ENCODE measurements at places on chromosomes 7 and 10.
A peak's percentile ranks its signal among the peaks of the same experiment; 100 is the strongest.

GRCh38 chr10:25842146-25842545 is 91.9 kb upstream of the MYO3A start:
- no peak for DNase-seq

DNA sequence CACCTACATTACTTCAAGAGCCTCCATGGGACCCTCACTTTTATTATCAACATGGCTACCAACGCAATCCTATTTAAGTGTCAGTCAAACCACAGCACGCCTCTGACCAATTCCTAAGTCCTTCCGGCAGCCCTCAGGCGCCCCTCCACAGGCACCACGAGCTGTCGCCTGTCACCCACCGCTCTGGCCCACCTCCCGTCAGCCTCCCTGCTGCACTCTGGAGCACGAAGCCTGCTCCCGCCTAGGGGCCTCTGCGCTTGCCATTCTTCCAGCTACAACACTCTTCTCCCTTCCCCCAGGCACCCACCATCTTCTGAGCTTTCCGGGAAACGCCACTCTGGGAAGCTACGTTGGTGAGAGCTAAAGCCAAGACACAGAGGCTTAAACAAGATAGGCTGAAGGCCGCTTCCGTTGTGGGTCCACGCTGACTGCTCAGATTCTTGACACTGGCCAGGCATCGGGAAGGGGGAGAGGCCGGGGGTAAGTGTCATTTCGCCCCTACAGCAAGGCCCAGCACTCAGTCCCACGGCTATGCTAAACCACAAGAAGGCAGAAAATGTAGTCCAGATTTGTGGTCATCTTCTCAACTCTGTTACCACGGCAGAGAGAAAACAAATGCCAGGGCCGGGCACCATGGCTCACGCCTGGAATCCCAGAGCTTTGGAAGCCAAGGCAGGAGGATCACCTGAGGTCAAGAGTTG is 56.7 kb downstream of the GNA12 start:
- no peak for DNase-seq

GRCh38 chr7:140230516-140230860 is 53.7 kb upstream of the KDM7A start:
- peak; percentile 37 for DNase-seq

DNA sequence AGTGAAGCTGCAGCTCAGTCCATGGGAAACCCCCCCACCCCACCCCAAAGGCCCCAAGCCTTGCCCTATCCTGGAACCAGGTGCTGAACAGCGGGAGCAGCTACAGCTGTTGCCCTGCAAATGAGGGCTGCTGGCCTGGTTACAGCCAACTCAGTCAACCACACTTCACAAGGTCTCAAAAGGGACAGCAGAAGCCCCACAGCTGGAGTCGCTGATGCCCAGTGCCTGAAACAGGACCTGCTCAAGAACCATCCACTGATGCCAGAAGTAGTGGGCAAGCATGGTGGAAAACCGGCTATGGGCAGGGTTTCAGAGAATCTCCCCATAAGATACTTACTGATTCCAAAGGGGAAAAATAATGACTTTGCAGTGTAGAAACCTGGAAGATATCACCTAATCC is 110.3 kb downstream of the SLC37A3 start:
- no peak for DNase-seq

- DNase-seq: no peak
Observed at GRCh38 chr7:143015084-143015483, 11.8 kb downstream of the OR9A2 start.

DNA sequence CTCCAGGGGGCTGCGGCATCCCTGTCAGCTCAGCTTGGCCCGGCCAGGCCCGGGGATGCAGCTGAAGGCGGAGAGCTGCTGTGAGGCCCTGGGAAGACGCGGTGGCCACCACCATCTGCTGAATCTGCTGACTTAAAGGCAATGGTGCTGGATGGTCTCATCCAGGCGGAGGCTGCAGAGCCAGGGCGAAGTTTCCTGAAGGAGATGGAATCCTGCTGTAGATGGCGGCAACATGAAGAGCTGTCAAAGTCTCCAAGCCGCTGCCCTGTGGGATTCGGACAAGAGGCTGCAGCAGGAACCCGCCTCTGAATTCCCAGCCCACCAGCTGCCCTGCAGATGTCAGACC is 200.1 kb downstream of the PTPRN2 start:
- DNase-seq: no peak

DNA sequence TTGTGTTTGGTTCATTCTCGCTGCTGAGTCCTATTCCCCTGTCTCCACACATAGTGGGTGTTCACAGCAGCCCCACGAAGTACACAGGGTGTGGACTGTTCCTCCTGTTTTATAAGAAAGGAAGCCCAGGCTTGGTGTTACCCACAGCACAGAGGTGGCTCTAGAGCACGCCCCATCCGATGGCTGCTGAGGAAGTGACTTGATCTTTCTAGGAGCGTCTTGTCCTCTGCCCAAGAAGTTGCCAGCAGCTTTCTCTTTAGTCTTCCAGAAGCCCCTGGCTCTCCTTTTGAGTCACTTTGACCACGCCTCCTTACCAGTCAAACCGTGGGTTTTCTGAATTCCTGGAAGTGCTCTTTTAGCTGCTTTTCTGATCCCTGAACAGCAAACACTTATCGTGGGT is 94.0 kb downstream of the GRK5 start:
- peak; percentile 33 for DNase-seq

DNA sequence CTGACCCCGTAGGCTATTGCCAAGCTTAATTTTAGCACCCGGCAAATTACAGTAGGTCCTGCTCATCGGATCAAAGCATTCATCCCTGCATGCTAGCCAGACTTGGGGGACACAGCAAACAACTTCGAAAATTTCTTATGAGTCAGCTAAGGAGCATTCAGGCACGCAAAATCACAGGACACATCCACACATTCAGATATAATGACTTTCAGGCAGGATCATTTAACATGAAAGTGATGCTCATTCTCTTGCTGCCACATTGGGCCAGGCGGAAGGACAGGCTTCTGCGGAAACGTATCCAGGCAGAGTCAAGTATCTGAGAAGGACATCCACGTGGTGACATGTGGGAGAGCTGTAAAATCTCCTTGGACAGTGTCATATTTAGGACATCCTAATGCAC is 474.0 kb upstream of the NRP1 start:
- DNase-seq: no peak

- DNase-seq: no peak
Observed at GRCh38 chr10:13439313-13440184, 89.3 kb downstream of the BEND7 start.

- DNase-seq: no peak
Observed at GRCh38 chr7:19009241-19009935, 108.0 kb downstream of the TWIST1 start.

DNA sequence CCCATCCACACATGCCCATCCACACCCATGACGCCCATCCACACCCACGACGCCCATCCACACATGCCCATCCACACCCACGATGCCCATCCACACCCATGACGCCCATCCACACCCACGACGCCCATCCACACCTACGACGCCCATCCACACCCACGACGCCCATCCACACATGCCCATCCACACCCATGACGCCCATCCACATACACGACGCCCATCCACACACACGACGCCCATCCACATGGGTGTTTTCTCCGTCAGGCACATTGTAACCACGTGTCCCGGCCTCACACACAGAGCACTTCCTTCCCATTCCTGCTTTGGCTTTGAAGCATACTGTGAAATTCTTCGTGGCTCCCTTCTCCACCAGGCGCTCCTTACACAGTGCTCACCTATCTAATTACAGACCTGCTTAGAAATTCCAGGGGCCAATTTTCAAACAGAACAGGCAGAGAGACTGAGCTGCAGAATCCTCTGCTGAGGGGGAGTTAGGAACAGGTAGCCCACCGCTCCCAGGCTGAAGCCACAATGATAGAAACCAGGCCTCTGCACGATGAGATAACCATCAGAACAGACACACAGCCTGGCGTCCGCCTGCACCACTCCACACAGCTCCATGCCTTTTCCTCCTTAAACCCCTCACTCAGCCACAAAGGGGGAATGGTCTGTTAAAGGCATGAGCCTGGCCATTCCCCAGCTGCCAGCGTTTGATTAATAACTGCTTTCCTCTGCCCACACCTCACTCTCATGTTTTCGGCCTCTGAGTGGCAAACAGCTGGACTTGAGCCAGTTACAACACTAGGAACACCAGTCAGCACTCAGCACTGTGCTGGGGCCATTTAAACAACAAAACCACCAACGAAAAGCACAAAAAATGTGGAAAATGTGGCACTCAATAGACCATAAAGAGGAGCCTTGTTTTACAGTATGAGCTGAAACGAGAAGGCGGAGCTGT is 501.6 kb downstream of the PTPRN2 start:
- no peak for DNase-seq

- DNase-seq: no peak
Observed at GRCh38 chr10:63343476-63343875, 122.3 kb downstream of the JMJD1C start.

GRCh38 chr7:98474558-98474957 is 73.7 kb upstream of the BAIAP2L1 start:
- DNase-seq: no peak

- DNase-seq: no peak
Observed at GRCh38 chr7:143735962-143736361, 21.5 kb downstream of the CTAGE6 start.

DNA sequence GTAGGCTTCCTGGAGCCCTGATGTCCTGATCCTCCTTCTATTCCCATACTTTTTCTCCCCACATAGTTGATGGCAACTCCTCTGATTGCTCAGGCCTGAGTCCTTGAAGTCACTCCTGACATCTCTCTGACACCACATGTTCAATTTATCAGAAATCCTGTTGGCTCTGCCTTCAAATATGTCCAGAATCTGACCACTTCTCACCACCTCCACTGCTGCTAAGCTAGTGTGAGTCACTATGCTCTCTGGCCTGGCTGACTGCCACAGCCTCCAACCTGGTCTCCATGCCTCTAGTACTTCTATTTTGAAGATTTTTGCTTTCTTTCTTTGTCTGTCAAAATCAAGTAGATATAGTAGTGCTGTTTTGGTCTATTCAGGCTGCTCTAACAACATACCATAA is 53.0 kb downstream of the TMEM229A start:
- no peak for DNase-seq

DNA sequence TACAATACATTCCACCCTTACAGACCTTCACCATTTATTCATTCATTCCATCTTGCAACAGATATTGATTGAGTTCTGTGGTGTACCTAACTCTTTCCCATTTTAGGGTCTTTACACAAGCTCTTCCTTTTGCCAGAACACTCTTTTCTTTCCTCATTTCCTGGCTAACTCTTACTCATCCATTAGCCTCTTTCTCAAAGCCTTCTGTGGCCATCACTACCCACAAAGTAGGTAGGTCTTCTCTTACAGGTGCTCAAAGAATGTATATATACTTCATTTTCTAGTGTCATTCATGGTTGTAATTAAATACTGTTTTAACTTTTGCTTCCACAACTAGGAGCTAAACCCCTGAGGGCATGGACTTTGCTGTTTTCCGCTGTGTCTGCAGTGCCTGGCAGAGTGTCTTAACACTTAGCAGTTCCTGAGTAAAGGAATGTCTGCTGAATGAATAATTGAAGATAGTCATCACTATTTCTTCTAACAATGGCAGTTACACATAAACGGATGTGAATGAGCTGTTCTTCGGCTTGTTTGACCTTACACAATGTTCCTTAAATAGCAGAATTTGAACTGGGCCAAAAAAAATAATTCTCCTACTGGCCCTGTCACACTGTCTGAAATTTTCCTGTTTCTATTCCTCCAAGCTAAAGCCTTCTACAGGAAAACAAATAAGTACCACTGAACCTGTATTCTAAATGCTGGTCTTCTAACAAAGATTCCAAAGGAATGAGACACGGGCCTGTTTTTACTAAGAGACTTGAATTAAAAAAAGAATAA is 15.1 kb downstream of the BCAP29 start:
- DNase-seq: no peak

- no peak for DNase-seq
Observed at GRCh38 chr7:148114804-148115203, 475.8 kb upstream of the C7orf33 start.

GRCh38 chr10:97673736-97674525 is 13.1 kb downstream of the AVPI1 start:
- DNase-seq: no peak
